ENCODE measurements at places on chromosomes 16 and 17. TPM values are rescaled to one million over a fixed set of nuclear protein-coding genes. Genes with fewer than 3 reads are reported as not detected.

FKBP10 gene
- total RNA-seq: 96.6 TPM

CA7 gene
- total RNA-seq: not detected

KRT35 gene
- total RNA-seq: not detected

HOXB6 gene
- total RNA-seq: 4.9 TPM

CACNG1 gene
- 0.22 TPM for total RNA-seq

CCL2 gene
- total RNA-seq: 6.2 TPM

TMIGD1 gene
- total RNA-seq: not detected

KRT12 gene
- not detected for total RNA-seq

SLC13A2 gene
- 0.10 TPM for total RNA-seq

ZSCAN10 gene
- not detected for total RNA-seq

CLEC19A gene
- 0.08 TPM for total RNA-seq

CD300E gene
- total RNA-seq: not detected

USP6 gene
- 0.03 TPM for total RNA-seq

ZNF624 gene
- total RNA-seq: 1.3 TPM

ZNF200 gene
- total RNA-seq: 7.9 TPM

CTRB1 gene
- not detected for total RNA-seq

CA4 gene
- 0.28 TPM for total RNA-seq

TP53TG3B gene
- total RNA-seq: not detected

TOP2A gene
- total RNA-seq: 217 TPM

TM4SF5 gene
- total RNA-seq: 0.49 TPM

MARVELD3 gene
- total RNA-seq: 0.27 TPM

ACE gene
- total RNA-seq: 2.7 TPM

CBX8 gene
- 16.5 TPM for total RNA-seq

CNGB1 gene
- total RNA-seq: 0.08 TPM

MYH13 gene
- total RNA-seq: 0.01 TPM

NPIPB13 gene
- total RNA-seq: 3.1 TPM

ERN1 gene
- 3.5 TPM for total RNA-seq

PRSS22 gene
- 0.78 TPM for total RNA-seq

Measured in A549 treated with AZD2906 at 1 μM for 4 hours (cell line).